ENCODE measurements at places on chromosomes 13 and 19.

DNA sequence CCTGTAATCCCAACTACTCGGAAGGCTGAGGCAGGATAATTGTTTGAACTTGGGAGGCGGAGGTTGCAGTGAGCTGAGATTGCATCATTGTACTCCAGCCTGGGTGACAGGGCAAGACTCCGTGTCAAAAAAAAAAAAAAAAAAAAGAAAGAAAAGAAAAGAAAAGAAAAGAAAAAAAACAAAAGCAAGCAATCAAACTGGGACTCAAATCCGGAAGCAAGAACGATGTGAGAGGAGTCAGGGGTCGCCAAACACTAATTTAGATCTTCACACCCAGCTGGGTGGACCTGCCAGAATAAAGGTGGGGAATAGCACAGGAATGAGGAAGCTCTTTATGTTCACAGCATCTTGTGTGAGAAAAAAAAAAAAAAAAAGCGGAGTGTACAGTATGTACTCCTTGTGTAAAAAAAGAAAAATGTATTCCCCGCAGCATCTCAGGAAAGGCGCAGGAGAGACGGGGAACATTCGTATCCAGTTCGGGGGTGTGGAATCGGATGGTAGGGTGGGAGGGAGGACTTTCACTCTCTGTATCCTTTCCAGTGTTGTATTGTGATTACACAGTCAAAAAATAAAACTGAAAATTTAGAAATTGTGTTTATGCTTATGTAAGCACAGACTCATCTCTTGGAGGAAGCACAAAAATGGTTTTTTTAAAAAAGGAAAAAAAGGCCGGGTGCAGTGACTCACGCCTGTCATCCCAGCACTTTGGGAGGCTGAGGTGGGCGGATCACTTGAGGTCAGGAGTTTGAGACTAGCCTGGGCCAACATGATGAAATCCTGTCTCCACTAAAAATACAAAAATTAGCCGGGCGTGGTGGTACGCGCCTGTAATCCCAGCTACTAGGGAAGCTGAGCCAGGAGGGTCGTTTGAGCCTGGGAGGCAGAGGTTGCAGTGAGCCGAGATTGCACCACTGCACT lies 7.6 kb downstream of the DNAJB1 start:
- no peak for DNase-seq

GRCh38 chr19:7861619-7862412 lies 12.4 kb downstream of the PRR36 start:
- no peak for DNase-seq

DNA sequence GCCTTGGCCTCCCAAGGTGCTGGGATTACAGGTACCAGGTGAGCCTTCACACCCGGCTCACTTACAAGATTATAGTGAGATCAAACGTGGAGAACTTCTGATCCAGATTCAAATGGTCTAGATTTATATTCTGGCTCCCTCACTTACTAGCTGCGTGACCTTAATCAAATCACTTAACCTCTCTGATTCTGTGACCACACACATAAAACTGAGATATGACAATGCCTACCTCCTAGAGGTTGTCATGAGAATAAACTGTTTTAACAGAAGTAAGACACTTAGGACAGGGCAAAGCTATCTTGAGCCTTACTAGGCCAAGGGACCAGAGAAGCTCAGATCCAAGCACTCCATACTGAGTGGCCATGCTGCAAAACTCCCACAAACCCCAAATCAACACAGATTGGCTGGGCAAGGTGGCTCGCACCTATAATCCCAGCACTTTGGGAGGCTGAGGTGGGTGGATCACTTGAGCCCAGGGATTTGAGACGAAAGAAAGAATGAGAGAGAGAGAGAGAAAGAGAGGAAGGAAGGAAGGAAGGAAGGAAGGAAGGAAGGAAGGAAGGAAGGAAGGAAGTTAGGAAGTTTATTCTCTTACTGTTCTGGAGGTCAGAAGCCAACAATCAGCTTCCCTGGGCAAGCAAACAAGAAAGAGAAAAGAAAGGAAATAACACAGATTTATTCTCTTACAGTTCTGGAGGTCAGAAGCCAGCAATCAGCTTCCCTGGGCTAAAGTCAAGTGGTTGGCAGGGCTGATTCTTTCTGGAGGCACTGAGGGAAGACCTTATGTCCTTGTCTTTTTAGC lies 46.1 kb upstream of the MAP3K10 start:
- no peak for DNase-seq

DNA sequence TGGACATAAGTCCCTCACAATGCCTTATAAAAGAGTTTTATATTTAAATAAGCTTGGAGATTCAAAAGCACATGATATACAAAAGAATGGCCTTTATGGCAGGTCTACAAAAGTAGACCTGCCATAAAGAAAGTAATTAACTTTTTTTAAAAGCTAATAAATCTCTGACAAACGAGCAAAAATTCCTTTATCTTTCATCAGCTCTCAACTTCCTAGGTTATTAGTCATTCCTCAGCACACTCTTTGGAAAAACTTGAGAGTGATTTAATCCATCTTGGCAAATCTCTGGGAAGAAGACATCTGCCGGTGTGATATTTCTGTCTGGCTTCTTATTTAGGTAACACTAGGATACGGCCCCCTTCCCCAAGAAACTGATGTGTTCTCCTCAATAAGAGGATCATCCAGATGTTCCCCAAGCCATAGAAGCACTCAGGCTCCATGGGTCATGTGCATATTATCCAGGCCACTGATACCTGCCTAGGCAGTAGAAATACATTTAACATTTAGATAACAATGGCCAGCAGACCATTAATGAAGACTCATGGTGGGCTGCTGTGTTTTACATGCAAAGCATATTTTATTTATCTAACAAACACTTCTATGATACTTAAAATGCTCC lies 372.7 kb downstream of the LIG4 start:
- DNase-seq: no peak

DNA sequence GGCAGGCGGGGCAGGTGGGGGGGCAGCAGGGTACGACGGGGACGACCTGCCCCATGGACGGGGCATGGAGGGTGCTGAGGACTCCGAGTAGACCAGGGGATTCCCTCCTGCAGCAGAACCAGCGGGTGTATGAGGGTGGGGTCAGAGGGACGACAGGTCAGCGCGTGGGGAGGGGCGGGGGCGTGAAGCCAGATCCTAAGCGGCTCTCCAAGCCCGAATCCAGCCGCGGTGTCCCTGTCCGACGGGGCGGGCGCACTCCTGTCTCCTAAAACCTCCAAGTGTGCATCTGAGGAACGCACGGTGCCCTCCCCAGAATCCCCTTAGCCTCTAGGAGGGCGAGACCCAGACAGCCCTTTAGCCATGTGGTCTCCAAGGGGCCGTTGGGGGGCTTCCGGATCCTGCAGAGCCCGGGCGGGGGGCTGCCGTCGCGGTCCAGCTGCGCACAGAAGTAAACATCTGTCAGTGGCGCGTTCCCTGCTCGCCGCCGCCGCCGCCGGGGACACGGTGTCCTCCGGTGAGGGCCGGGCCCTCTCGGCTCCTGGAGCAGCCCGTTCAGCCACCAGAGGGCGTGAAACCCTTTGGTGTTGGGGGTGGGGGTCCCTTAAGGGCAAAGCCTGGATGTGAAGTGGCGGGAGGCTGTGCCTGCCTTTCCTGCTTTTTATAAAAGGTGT lies 730 bp downstream of the NRTN start:
- no peak for DNase-seq

DNA sequence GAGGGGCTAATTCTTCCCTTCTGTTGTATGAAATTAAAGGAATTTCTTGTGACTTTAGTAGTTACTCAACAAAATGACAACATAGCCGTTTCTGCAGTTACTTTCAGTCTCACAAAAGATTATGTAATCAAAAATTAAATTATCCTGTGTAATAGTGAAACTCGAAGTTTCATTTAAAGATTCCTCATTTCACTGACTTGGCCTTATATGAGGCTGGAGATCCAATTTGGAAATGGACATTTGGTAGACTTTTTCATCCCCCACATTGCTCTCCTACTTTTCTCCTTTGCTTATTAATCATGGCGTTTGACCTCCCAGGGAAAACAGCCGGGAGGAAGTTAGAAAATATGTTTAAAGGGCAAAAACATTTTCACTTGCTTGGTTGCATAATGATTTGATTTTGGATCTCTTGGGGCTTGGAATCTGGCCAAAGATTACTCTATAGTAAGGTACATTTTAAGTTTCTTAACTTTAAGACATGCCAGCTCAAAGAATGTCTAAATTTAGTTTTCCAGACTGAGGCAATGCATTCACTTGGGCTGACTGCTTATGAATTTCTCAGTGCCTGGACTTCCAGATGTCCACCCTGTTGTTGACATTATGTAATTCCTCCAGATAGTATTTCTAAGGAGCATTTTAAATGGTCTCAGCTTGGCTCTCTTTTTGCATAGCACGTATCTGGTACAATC lies 1364.9 kb upstream of the MIR17HG start:
- no peak for DNase-seq

- no peak for DNase-seq
These were observed 193.7 kb downstream of the ZNF737 start for GRCh38 chr19:20371911-20372310.

DNA sequence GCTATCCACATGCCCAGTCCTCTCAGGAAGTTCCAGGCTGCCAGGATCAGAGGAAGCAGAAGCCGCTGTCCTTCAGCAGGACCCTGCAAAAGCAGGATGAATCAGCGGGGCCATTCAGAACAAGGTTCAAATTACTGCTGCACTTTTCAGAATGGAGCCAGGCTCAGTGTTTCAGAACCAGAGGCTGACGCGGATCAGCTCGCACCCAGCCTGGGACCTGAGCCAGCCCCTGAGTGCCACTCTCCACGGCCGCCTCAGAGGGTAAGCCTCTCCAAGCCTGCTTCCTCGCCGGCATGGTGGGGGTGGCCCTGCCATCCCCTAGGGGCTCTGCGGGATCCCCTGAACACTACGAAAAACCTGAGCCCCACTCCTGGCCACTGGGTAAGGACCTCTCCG lies 24.7 kb downstream of the RASA3 start:
- DNase-seq: no peak

GRCh38 chr19:41325947-41326706 lies 16.2 kb downstream of the CCDC97 start:
- no peak for DNase-seq

DNA sequence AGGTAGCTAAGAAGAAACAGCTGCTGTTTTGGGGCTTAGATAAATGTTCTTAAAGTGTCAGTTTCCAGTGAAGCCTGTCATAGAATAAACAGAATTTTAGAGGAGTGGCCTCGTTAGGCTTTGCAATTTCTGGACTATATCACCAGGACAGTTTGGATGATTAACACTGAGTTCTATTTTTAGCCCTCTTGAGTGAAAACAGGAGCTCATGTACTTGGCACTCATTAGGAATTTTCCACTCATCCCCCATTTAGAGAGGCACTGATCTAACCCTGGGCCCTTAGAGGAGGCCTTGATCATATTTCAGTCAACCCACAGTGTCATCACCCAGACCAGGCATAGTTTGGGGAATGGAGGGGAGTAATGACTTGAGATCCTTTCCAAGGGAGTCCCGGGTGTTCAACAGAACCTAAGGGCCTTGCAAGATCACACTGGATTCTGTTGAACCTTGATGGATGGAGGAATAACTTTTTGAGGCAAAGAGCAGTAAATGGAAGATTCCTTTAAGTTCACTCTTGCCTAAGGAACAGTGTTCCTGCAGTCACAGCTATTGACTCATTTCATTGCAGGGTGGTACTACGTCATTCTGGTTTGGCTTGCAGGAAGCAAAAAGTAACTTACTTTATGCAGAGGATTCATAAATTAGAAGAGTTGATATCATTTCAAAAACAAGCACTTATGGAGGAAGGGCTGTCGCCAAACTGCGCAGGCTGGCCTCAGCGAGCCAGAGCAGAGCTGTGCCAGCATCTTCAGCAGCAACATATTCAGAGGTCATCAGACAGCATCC lies 160.2 kb downstream of the SLC7A1 start:
- DNase-seq: no peak

- no peak for DNase-seq
These were observed 135.0 kb downstream of the CRYL1 start for GRCh38 chr13:20390526-20391175.

DNA sequence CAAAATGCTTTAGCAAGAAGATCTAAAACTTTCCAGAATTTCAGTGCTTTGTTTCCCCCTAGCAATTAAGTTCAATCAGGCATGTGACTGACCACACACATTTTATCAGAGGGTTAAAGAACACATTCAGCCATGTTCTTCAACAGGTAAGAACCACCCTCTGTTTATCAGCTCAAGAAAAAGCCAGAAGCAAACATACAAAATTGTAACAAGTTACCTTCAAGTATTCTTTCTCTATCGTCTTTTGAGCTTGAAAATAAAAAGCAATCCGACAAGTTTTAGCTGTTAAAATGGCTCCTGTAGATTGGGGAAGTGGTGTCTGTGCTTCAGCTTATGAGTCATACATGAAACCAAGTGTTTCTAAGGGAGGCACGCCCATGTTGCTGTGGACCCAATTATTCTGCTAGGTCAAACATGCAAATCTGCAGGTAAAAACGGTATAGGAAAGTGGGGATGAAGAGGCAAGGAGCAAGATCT lies at the start of gene ELF1:
ELF1 (minus strand) TSS at position 306 of the 477 bp plus-strand sequence. CDS start 37,262 bp downstream, outside the sequence.
- peak; percentile 16 for DNase-seq

GRCh38 chr19:15829786-15830185 lies 14.3 kb upstream of the OR10H1 start:
- DNase-seq: no peak

GRCh38 chr19:54916822-54917221 lies 10.9 kb downstream of the NCR1 start:
- no peak for DNase-seq

- DNase-seq: no peak
These were observed 362 bp downstream of the WTIP start for GRCh38 chr19:34481861-34482379.

GRCh38 chr19:19267305-19267704 lies 5.8 kb downstream of the TM6SF2 start:
- DNase-seq: no peak

- DNase-seq: no peak
These were observed 79.9 kb downstream of the RNASEH2B start for GRCh38 chr13:50989476-50989875.

DNA sequence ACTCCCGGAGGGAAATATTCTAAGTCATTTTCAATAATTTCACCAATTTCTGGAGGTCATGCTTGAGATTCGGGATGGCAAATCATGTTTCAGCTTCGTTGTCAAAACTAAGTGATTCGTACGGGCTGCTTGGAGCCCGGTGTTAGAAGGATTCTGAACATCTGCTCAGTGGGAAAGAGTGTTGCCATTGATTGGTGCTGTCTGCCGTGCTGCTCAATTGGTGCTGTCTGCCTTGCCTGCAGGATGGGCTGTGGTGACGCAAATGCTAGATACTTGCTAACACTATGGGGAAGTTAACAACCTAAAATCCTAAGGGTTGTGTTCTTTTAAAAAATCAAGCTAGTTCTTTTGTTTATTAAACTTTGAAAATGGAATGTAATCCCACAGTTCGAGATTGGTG lies 17.3 kb upstream of the CACNG8 start:
- DNase-seq: no peak

- no peak for DNase-seq
These were observed 4.1 kb downstream of the TLE2 start for GRCh38 chr19:3024870-3025548.

GRCh38 chr19:55389386-55390317 lies 3.9 kb downstream of the RPL28 start:
- no peak for DNase-seq

- DNase-seq: no peak
These were observed 208.0 kb downstream of the LHFPL6 start for GRCh38 chr13:39394796-39395678.

Measured in activated CD8-positive, alpha-beta memory T cell treated with anti-CD3 and anti-CD28 coated beads for 4 hours (primary cell).